ENCODE measurements at places on chromosomes 5 and 9. TPM values are rescaled to one million over a fixed set of nuclear protein-coding genes. Genes with fewer than 3 reads are reported as not detected.

- no peak for DNase-seq
These were observed 173.9 kb downstream of the AOPEP start for GRCh38 chr9:94900222-94901018.

GRCh38 chr5:6464441-6464840, 15.8 kb downstream of the UBE2QL1 start:
- no peak for DNase-seq

- DNase-seq, result no peak
These were observed 156.9 kb upstream of the KCNN2 start for GRCh38 chr5:114204923-114205322.

DNA sequence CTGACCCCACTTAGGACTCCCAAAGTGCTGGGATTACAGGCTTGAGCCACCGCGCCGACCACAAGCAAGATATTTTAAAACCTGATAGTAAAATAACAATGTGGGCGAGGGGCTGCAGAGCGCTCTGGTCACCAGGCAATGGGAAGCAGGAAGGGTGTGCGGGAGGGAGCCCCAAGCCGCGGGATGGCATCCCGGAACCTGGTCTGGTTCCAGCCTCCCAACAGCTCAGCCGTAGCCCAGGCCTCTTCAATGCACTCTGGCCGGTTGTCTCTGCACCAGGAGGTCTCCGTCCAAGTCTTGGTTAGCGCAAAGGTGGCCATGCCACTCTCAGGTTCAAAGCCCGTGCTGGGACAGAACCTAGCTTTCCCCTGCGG, 694 bp upstream of the UAP1L1 start:
- DNase-seq, result peak; percentile 82

DNA sequence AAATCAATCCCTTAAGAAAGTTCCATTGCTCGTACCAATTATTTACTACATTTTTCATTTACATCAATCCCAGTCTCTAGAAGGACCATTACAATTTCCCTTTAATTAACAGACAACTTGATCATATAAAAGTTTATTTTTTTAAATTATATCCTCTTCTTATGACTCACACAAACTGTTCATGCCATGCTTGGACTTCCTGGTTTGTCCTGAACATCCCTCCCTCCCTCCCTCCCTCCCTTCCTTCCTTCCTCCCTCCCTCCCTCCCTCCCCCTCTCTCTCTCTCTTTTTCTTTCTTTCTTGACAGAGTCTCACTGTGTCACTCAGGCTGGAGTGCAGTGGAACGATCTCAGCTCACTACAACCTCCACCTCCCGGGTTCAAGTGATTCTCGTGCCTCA, 11.6 kb upstream of the CLTB start:
- no peak for DNase-seq

TAF11L14 gene
- total RNA-seq, result not detected

DNA sequence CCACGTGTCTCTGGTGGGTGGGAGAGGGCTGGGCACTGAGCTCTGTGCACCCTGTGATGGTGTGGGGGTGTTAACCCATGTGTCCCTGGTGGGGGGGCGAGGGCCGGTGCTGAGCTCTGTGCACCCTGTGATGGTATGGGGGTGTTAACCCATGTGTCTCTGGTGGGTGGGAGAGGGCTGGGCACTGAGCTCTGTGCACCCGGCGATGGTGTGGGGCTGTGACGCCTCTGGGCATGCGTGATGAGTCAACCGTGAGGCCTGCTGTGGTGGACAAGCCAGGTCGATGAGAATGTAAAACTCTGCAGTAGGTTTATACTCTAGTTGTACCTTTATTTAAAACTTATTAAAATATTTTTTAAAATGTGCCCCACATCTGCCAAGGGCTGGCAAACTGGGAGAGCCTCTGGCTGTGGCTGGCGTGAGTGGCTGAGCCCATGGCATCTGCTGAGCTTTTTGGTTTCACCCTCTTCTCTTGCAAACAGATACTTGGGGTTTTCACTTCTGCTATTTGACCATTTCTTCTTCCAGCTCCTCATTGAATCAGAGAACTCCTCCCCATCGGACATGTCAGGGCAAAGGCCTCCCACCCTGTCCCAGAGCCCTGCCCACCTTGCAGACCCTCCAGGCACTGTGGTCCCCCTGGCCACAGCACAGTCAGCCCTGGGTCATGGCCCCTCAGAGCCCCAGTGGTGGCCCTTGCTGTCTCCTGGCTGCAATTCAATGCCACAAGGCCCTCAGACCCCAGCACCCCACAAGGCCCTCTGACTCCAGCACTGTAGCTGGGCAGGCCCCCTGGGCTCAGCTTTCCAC, 18.5 kb upstream of the EXOC3 start:
- peak; percentile 79 for DNase-seq

DNA sequence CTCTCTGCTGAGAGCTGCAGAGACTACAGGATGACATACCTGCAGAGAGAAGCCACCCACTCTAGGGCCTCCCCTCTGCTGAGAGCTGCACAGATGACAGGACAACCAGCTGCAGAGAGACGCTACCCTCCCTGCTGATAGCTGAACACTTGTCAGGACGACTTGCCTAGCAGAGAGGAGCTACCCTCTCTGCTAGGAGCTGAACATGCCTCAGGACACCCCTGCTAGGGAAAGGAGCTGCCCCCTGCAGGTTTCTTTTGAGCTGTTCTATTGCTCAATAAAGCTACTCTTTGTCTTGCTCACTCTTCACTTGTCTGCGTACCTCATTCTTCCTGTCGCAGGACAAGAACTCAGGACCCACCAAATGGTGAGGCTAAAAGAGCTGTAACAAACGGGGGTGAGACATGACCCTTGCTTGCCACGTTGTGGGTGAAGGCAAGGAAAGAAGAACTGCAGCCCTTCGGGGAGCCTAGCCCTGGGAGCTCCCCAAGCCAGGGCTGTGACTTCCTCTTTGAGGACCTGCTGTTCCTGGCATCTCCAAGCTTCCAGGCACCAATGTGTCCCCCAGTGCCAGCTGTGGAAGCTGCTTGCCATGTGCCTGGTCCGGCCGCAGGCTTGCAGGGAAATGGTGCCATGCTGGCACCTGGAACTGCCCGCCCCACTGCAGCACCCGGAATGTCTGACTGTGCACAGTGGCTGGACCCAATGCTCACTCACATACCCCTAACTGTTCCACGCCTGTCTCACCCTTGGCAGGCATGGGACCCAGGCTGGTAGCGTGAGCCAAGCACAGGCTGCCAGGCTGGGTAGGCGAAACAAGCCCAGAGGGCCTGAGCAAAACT, 5.1 kb upstream of the TESK1 start:
- no peak for DNase-seq

HSPA5 gene
- 160 TPM for total RNA-seq

NR5A1 gene
- not detected for total RNA-seq

GRCh38 chr5:5511904-5512416, 89.5 kb downstream of the ICE1 start:
- no peak for DNase-seq

PCDHGB4 gene
- total RNA-seq, result 5.7 TPM

PCDHGC4 gene
- total RNA-seq, result 2.0 TPM

TAF1L gene
- not detected for total RNA-seq

DNA sequence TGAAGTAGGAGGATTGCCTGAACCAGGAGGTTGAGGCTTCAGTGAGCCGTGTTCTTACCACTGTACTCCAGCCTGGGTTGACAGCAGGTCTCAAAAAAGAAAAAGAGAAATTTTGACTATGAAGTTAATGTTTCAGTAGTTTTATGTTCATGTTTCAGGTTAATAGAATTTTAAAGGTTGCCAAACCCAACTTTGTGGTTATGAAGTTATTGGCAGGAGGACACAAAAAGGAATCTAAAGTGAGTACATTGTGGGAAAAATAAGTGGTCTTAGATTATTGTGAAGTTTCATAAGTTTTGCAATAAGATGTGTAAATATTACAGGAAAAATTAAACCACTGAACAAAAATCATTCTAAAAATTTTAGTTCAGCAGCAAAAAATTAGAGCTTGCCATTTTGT, 78.6 kb downstream of the GOLM1 start:
- no peak for DNase-seq

DNA sequence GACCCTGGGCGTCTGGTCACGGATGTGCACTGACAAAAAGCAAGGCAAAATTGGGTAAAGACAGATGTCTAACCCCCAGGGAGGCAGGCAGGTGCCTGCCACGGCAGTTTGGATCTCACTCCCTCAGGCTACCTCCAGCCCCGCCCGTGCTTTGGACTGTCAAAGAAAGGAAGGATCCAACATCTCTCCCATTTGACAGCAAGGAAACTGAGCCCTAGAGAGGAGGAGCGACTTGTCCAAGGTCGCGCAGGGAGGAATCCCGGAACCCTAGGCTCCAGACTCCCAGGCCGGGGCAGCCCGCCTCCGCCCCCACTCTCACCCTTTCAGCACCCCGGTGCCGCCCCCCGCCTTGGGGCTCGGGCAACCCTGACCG, 376 bp downstream of the GOLGA1 start:
- DNase-seq, result peak; percentile 81

DNA sequence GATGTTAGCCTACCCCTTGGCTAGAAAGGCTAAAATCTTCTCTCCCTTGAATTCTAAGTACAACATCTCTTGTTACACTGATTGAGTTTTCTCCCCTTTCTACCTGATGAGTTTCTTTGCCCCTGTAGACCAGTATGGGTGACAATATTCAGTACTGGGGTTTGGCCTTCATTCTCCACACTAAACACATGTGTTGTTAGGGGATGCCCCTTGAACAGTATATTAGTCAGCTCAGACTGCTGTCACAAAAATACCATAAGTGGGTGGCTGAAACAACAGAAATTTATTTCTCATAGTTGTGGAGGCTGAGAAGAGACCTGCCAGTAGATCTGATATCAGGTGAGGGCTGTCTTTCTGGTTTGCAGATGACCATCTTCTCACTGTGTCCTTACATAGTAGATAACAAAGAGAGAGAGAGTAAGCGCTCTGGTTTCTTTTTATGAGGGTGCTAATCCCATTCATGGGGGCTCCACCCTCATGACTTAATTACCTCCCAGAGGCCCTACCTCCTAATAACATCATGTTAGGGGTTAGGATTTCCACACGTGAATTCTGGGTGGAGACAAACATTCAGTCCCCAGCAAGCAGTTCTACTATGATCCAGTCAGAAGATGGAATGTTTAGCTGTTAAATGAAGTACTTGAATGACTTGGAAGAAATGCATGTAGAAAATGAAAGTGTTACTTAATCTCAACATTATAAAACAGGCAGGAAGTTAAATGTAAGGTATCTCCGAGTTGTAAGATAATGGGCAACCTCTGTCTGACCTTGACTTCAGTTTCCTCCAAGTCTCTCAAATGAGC, 17.5 kb downstream of the VLDLR start:
- no peak for DNase-seq

TMED9 gene
- 117 TPM for total RNA-seq

KIF27 gene
- total RNA-seq, result 5.0 TPM

- DNase-seq, result no peak
These were observed 118.7 kb upstream of the SNX2 start for GRCh38 chr5:122656160-122656559.

DCP2 gene
- 31.7 TPM for total RNA-seq

GRCh38 chr5:68170826-68171558, 44.6 kb upstream of the PIK3R1 start:
- peak; percentile 86 for DNase-seq

- DNase-seq, result peak; percentile 46
These were observed 53.3 kb upstream of the RNU6ATAC start for GRCh38 chr9:134217431-134218210.

DNA sequence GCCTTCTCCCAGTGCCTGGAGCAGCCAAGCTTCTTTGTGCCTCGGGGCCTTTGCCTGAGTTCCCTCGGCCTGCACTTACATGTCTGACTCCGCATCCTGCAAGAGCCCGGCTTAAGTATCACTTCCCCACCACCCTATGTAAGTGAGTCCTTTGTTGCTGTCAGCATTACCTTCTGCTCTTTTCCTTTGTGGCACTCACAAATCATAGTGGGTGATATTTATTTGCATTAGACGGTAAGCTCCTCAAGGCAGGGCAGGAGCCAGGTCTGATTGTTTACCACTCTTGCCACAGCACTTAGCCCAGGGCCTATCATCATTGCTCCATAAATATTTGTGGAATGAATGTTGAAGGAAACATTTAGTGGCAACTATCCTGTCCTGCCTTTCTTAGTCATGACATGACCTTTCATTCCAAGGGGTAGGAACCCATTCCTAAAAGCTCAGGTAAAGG, 4.8 kb downstream of the GM2A start:
- peak; percentile 80 for DNase-seq

DNA sequence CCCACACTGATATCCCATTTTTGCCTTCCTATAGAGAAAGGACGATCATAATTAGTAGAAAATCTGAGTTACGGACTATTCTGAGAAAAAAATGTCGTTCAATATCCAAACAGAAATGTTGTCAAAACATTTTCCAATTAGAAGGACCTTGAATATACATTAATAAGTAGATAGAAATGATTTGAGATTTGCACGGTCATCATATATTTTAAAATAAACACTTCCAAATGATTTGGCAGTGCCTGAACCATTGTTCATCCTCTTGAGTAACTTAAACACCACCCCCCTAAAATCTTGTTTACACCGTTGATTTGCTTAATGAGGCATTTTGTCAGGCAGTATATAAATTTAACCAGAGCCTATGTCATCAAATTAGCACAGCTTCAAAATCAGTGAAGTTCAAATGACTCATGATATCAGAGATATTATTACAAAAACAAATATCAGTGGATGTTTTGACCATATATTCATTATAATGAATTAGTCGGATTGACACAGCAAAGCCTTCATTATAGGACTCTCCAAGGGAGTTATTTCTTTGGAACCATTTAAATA, 105.0 kb downstream of the ACTL7B start:
- no peak for DNase-seq

GABBR2 gene
- total RNA-seq, result not detected

- DNase-seq, result no peak
These were observed 34.2 kb downstream of the IPPK start for GRCh38 chr9:92635760-92636159.

DNA sequence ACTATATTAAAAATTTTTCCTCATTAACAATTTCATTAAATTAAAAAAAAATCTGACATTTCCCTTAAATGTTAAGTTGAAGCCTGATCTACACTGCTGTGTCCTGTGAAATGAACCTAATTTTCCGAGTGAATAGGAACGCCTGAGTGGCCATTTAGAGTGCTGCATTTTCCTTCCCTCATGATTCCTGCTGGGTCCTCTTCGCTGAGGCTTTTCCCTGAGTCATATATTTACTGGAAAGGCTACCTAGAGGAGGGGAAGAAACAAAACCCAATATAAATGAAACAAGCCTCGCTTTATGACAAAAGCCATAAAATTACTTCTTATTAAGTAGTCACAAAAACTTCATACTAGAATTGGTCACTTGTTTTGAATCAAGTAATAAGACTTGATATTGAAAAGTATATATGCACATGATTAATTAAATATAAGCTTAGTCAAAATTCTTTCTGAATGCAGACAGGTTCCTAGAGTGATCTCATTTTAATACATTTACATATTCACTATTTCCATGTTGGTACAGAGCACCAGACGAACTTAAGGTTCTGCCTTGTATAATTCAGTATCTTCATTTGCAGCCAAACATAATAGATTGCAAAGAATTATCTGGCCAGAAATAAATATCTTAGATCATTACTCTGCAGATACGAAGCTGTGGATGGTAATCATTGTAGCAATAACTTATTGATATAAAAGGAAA, 6.3 kb upstream of the ISCA1 start:
- DNase-seq, result no peak

ORM2 gene
- not detected for total RNA-seq

GRCh38 chr9:71465392-71465791, 302.9 kb downstream of the CEMIP2 start:
- no peak for DNase-seq

GRCh38 chr9:136861874-136862457, 4.1 kb downstream of the EDF1 start:
- no peak for DNase-seq

PSD2 gene
- 0.14 TPM for total RNA-seq

SLCO6A1 gene
- not detected for total RNA-seq

SLC36A1 gene
- total RNA-seq, result 15.6 TPM

GRCh38 chr5:59769832-59770231, 123.7 kb downstream of the PDE4D start:
- DNase-seq, result no peak

GRCh38 chr5:127987354-127988145, 96.0 kb upstream of the SLC12A2 start:
- no peak for DNase-seq

All from posterior vena cava (tissue), 2 donors.